ENCODE measurements at places on chromosomes 2 and 18.
A peak's percentile ranks its signal among the peaks of the same experiment; 100 is the strongest.

- peak; percentile 96 for DNase-seq
Observed at GRCh38 chr2:7270011-7270431, 352.8 kb downstream of the RNF144A start.

DNA sequence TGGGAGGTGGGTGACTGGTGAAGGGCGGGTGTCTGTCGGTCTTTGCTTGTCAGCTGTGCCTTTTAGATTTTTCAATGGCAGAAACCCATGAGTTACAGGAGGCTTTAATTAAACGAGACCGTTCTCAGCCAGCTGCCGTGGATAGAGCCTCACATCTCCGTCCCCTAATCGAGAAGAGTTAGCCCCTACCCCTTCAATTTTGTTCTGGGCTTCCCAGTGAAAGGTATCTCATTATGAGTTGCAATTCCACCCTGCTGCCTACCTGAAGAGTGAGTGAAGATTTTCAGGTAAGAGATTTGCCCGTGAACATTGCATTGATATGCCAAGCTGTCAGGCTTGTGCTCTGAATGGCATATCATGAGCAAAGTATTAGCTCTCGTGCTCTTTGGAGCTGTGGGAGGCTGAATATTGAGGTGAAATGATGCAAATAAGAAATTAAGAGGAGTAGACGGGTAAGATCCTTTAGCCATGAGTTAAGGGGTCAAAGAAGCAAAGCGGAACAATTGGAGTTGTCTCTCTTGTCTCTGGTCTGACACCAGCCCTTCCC, 118.7 kb upstream of the MSTN start:
- DNase-seq, result no peak

DNA sequence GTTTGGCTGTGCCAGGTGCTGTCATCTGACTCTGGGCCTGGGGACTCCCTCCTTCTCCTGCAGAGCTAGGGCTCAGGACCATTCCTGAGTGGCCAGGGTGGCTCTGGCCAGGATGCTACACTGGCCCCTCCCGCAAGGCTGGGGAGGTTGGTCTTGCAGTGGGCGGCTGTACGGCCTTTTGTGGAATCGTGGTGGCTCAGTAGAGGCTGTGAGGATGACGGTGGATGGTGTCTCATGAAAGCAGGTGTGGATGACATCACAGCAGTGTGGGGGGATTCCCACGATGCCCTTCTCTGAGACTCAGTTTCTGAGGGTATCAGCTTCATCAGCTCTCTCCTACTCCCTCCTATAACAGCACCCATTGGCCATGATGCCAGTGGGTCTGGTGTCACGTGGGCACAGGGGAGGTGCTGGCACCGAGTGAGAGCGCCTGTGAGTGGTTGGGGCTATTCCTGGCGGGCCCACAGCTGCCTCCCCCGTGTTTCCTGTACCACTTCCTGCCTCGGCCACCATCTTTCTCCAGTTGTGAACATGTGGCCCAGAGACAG, 144.2 kb upstream of the HDAC4 start:
- DNase-seq, result no peak

DNA sequence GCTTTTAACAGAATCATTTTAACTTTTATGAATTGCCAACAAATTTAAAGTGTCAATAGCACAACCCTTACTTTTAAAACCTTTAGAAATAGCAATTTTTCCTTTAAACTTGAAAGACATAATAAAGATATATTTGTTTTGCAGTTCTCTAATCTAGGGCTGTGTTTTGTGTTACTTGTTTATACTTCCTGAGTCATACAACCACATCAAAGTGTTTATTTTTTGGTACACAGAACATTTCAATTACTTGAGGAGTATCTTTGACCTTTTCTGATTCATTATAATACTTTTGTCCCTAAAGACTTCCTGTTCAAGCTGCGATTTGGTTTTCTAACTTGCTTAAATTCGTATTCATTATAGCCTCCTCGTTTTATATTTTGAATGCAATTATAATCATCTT, 21.8 kb downstream of the TYW5 start:
- DNase-seq, result no peak

- DNase-seq, result no peak
Observed at GRCh38 chr2:241062389-241063092, 39.5 kb downstream of the MTERF4 start.

DNA sequence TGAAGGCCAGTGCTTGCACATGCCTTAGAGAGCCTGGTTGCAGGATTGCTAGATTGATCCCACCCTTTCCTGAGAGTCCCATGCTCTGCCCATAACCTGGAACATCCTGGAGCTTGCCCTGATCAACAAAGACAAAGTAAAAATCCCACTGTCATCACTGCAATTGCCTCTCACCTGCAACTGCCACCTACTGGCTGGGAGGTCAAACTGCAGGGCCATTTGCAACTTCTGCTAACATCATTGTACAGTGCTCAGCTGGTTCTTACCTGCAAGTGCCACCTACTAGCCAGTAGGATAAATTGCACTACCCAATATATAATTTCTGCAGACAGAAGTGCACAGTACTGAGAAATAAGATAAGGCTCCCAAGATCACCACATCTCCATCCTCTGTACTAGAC, 947.5 kb downstream of the CPS1 start:
- DNase-seq, result no peak

- no peak for DNase-seq
Observed at GRCh38 chr2:20062615-20063545, 11.5 kb upstream of the LAPTM4A start.

DNA sequence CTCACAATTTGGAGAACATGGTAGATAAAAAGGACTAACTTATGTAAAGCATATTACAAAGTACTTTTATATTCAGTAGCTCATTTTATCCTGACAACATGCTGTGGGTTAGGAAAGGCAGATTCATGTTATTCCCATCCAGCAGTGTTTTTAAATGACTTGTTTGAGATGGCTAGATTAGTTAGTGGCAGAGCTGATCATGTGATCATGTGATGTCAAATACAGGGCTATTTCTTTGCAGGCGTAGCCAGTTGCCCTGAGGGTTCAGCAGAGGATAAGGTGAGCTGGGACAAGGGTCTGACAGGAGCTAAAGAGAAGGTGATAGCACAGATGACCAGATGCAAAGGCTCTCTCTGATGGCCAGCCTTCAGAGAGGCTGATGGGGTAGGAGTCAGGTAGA, 97.8 kb downstream of the ADD2 start:
- no peak for DNase-seq

GRCh38 chr2:230414302-230414701, 1.7 kb upstream of the SP100 start:
- DNase-seq, result no peak

All from NCI-H146 (cell line).